Psoas muscle (tissue), 8 donors: ENCODE measurements at places on chromosomes 6 and 20. TPM values are rescaled to one million over a fixed set of nuclear protein-coding genes. Genes with fewer than 3 reads are reported as not detected.

The PLA2G7 gene
- not detected for total RNA-seq

- no peak for DNase-seq
Measured at GRCh38 chr6:163231356-163232014, 183.0 kb upstream of the QKI start.

The CTCFL gene
- total RNA-seq, result not detected

DNA sequence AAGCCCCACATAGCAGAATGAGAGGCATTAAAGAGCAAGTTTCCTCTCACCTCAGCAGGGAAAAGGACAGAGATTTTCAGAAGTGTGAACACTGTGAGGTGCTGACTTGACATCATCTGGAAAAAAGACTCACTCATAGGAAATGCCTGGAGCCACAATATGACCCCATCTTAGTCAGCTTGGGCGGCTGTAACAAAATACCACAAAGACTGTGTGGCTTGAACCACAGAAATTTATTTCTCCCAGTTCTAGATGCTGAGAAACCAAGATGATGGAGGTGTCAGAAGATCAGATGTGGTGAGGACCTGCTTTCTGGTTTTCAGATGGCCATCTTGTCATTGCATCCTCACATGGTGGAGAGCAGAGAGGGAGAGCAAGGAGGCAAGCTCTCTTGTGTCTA lies 253.1 kb downstream of the ADGB start:
- DNase-seq, result no peak

GRCh38 chr6:111871725-111872400 lies 1.4 kb downstream of the FYN start:
- DNase-seq, result no peak

DNA sequence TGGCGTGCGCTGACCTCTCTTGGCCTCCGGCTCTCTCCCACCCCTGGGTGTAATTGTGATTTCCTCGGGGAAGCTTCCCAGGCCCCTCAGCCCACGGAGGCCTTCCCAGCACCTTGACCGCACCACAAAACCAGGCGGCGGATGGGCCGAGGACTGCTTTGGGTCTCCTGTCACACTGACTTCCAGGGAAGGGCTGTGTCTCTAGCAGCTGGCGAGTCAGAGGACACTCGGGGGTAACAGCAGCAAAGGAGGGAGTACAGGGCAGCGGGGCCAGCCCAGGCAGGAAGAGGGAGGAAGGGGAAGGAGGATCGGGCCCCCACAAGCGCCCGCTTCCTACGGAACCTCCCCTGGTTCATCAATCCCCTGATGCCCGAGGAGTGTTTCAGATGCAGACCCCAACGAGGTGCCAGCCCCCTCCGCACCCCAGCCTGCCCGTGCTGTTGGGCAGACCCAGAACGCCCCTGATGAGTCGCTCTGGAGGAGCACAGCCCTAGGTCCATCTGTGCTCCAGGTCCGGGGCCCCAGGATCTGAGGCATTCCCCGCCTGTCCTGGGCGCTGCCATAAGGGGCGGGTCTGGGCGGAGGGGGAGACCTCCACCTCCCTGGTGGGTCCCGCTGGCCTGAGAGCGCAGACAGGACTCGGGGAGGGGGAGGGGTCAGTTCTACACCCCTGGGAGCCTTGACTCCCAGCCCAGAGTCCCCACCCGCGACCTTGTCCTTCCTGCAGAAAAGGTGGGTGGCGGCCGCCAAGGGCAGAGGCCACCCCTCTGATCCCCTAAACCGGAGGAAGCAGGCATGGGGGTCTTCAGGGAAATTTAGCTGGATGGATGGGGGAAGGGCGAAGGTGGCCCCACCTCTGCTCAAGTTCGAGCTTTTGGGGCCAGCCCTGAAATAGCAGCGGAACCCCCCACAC lies 956 bp downstream of the CHRNA4 start:
- DNase-seq, result no peak

DNA sequence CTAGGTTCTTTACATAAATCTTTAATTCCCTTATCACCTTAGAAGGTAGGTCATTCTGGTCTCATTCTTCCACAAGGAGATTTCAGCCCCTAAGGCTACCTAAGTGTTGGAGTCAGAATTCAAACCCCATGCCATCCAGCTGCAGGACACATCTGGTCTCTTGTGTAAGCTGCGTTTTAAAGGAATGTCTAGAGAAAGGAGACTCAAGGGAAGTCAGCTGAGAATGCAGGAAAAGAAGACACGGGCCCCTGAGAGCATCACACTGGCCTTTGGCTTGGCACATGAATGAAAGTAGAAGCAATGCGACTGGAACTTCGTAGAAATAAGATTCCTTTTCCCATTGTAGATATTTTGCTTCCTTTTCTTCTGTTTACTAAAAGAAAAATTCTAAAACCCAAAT lies 76.7 kb upstream of the SYNJ2 start:
- no peak for DNase-seq

The LPA gene
- not detected for total RNA-seq

- no peak for DNase-seq
Measured at GRCh38 chr6:122400462-122401089, 1.1 kb downstream of the HSF2 start.

DNA sequence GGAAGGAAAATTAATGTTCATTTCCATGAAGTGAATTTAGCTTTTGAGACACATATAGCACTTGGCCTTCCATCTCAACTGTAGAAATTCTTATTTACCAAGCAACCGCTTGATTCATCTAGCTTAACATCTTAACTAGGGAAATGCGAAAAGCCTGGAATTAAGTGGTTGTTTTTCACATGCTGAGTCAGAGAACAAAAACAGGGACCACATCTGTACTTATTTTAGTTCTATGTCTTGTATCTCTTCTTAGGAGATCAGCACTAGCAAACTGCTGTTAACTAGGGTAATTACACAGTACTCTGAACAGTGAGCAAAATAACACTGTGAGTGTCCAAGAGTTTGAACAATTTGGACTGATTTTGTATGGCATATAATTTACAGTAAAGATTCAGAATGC lies 590.9 kb upstream of the NRSN1 start:
- no peak for DNase-seq

GRCh38 chr6:43097098-43097489 lies 21.0 kb downstream of the PTK7 start:
- no peak for DNase-seq

GRCh38 chr6:26421259-26422144 lies 18.8 kb upstream of the BTN3A3 start:
- peak; percentile 50 for DNase-seq

DNA sequence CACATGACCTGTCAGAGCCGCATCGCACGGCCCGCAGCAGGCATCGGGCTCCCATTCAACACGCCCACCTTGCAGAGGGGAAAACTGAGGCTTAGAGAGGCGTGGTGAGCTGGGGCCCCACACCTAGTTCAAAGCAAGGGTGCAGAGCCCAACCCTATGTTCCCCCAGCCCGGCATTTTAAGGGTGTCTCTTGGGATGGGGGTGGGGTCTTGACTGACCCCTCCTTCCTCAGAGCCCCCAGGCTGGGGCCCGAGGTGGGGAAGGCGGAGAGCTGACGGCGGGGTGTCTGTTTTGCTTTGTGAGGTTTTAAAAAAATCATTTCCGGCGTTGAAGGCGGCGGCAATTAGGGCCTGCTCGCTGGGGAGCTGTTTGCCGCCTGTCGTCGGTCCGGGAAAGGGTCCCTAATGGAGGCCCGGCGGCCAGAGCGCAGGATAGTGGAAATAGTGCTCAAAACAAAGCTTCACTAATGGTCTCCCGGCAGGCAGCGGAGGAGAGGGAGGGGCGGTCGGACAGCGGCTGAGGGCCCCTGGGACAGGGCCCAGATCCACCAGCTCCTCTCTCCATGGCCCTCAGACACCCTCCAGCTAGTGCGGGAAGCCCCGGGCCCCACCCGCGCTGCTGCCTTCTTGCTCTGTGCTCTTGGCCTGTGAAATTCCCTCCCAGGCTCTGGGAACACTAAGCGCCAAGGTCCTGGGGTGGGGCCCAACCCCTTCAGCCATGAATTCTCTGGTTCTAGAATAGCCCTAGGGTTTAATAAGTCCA lies 11.9 kb downstream of the VSTM2L start:
- no peak for DNase-seq

DNA sequence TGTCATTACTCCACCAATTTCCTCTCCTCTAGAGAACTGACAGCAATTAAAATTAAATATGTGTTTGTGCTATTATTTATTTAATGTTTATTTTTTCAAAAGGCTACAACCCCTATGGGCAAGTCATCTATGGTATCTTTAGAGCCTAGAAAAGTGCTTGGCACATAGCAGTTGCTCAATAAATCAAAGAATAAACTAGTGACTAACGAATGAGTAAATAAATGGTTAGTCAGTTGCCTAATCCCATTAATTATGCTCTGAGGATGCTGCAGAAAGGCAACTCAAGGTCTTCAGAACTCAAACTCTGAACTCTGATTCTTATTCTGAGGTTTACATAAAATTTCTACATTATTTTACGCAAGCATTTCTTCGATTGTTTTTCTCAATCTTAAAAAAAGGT lies 193.0 kb upstream of the TSHZ2 start:
- no peak for DNase-seq

DNA sequence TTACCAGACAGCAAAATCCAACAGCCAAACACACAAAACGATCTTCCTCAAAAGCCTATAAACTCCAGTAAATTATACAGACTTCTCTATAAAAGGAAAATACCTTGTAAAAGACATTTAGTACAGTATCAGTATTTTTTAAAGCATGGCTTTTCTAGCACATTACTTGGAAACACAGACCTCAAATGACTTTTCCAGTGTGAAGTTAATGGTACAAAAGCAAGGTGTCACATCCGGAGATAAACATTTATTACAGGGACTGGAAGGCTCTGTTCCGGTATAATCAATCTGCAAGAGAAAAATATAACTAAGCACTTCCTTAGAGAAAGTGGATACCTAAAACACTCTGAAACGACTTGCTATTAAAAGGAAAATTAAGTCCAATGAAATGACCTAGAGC lies 17.1 kb downstream of the TMEM30A start:
- no peak for DNase-seq

GRCh38 chr6:72522735-72523141 lies 99.1 kb upstream of the KCNQ5 start:
- no peak for DNase-seq

- DNase-seq, result no peak
Measured at GRCh38 chr6:136420853-136421252, 129.4 kb downstream of the MAP7 start.

DNA sequence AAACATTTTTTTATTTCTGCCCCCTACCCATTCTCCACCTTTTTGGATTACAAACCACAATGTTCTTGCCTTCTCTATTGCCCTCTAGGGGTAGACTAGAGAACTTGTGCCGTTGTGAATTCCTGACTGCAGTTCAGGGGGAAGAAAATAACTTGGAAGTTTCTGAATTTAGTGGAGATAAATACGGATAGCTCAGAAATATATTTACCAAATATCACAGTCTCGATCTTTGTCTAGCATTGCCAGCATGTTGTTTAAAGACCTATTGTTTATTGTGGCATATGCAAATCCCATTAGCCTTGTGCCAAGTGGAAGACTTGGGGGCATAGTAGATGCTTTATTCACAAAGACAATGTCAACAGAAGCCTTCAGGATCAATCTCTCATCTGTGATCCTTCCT lies 154.1 kb upstream of the MMS22L start:
- DNase-seq, result no peak

DNA sequence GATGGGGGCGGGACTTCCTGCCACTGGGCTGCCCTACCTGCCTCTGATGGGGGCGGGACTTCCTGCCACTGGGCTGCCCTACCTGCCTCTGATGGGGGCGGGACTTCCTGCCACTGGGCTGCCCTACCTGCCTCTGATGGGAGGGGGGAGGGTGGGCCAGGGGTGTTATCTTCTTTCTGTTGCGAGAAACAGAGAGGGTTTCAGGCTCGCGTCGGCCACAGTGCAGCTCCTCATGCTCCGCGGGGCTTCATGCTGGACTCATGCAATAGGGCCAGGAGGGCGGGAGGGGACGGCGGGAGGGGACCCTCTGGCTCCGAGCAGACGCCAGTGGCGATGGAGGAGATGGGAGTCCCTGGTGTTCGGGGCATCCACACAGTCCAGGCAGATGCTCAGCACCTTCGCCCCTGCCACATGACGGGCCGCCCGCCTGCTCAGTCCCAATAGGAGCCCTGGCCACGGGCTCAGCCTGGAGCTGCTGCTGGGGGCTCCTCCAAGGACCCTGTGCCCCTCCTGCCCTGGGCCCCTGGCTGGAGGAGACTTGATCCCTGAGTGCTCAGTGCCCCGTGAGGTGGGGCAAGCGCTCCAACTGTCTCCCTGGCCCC lies 48.8 kb upstream of the CHRNA4 start:
- no peak for DNase-seq

The CRISP2 gene
- not detected for total RNA-seq

The KIAA0408 gene
- total RNA-seq, result 18.8 TPM

- no peak for DNase-seq
Measured at GRCh38 chr6:143368426-143368825, 82.1 kb downstream of the ADAT2 start.

The KCNQ5 gene
- 25.7 TPM for total RNA-seq

The SCRT2 gene
- total RNA-seq, result not detected

GRCh38 chr6:13355043-13355945 lies 27.0 kb upstream of the TBC1D7 start:
- no peak for DNase-seq

GRCh38 chr20:584161-584970 lies 25.7 kb downstream of the TCF15 start:
- DNase-seq, result no peak

GRCh38 chr20:35607003-35607735 lies 8.5 kb upstream of the SPAG4 start:
- DNase-seq, result peak; percentile 32

- no peak for DNase-seq
Measured at GRCh38 chr6:85250586-85251220, 199.2 kb upstream of the NT5E start.

DNA sequence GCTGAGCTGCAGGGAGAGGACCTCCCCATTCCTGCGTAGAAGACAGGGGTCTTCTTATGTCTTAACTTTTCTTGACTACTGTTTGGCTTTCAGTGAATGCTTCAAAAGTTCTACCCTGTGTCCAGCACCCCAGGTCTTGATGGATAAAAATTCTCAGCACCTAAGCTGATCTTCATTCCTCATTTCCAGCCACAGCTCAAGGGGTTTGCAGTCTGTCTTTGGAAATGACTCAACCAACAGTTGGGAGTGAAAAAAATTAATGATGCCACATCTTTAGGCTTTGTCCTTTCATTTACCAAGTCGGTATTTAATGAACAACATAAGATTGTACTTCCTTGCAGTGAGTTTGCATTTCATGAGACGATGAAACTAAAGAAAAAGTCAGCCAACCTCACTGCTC lies 40.3 kb downstream of the PRDM1 start:
- no peak for DNase-seq

DNA sequence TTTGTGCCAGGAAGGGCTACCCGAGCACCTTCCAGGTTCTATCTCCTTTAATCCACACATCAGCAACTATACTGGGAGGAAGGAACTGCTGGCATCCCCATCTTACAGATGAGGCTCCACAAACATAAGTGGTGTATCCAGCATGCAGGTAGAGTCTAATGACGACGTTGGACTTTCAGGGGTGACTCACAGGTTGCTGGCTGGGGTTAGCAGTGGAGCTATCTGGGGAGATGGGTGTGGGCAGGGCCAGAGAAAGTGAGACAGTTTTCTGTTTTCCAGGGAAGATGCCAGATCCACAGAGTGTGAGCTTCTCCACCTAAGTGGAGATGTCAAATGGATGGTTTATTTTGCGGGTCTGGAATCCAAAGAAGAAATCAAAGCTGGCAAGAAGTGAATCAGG lies 31.8 kb downstream of the CDH22 start:
- DNase-seq, result no peak

The ULBP2 gene
- 0.25 TPM for total RNA-seq
